Lower lobe of right lung (tissue), 2 donors: ENCODE measurements at places on chromosomes 5 and 9.

GRCh38 chr5:1799110-1799601 is 481 bp downstream of the MRPL36 start:
- DNase-seq: no peak

GRCh38 chr5:148831590-148832565 is 5.5 kb downstream of the ADRB2 start:
- no peak for DNase-seq

- DNase-seq: peak; percentile 90
Measured at GRCh38 chr5:32193591-32193990, 19.5 kb upstream of the GOLPH3 start.

- DNase-seq: no peak
Measured at GRCh38 chr5:96919754-96920197, 16.1 kb upstream of the LNPEP start.

- DNase-seq: no peak
Measured at GRCh38 chr9:2595973-2596372, 25.6 kb upstream of the VLDLR start.

DNA sequence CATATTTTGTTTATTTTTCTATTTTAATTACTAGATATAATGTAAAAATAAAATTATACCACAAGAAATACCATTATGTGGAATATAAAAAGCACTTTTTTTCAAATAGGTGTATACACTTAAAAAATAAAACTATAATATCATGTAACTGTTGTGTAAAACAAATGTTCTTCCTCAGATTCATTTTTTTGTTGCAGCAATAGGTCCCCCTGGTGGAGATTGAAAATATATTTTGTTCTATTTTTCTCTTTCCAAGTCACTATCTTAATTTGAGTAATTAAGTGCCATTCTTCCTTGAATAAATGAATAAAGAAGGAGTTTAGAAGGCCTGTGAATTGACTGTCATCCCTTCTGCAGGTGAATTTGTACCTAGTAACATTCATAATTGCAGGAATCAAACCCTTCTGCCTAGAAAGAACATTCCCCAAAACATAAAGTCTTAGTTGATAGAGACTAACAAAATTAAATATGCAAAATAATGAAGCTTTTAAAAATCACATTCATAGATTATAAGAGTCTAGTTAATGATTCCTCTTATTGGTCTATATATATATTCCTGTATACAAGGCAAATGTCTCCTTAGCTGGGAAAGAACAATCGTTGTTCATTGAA is 23.4 kb downstream of the CETN3 start:
- no peak for DNase-seq

- no peak for DNase-seq
Measured at GRCh38 chr5:1474183-1474839, 29.1 kb upstream of the SLC6A3 start.

- DNase-seq: no peak
Measured at GRCh38 chr9:79581794-79582193, 10.0 kb downstream of the TLE4 start.

DNA sequence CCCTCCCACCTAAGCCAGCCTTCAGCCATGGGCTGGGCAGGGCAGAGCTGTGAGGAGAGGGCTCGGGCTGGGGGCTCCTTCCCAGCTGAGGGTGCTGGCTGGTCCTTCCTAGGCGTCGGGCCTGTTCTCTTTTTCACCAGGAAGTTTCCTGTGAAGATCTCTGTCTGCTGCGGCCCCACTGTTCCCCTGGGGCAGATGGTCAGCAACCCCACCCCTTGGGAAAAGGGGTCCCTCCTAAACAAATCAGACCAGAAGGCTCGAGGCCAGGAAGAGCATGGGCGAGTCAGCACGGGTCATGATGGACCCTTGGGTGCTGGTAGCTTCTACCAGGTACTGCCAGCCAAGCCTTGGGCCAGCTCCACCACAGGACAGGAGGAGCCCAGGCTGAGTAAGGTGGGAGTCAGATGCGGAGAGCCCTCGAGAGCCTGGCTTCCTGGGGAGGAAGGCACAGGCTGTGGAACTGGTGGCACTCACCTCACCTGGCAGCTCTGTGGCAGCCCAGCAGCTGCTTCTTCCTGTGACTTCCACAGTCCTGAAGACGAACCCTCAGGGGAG is 3.5 kb downstream of the CACNA1B start:
- DNase-seq: peak; percentile 30

- no peak for DNase-seq
Measured at GRCh38 chr5:168408561-168409305, 77.5 kb upstream of the RARS1 start.

- no peak for DNase-seq
Measured at GRCh38 chr9:84851935-84852585, 182.5 kb downstream of the NTRK2 start.

DNA sequence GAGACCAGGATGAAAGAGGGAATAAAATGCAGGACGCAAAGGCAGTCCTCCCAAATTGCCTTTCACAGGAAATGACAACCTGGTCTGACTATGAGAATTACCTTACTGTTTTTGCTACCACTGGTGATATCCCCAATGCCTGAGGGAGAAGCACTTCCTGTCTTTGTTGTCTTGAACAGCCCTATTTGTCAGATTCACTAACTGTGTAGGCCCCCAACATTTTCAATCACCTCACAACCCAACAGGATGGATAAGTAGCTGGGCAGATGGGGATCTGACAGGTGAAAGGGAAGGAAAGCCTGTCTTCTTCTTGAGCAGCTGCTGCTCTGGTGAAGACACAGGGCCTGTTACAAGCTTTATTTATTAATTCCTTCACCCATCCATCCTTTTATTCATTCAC is 9.7 kb downstream of the ESM1 start:
- no peak for DNase-seq

DNA sequence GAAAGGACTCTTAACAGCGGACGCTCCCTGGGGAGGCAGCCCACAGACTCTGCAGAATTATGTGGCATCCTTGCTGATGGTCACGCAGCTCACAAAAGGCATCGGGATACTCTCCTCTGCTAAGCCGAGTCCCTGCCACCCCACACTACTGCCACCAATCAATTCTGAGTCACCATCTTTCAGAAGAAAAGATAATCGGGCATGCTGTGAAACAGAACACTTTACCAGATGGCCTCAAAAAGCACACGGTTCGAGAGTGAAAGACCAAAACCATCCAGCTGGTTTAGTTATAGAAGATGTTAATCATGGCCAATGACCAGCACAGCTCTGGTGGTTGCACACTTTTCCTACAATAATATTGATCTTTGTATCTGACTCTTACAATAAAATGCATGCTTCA is 136.3 kb downstream of the MYO10 start:
- DNase-seq: no peak

GRCh38 chr5:133114166-133114932 is 62.5 kb downstream of the HSPA4 start:
- no peak for DNase-seq

DNA sequence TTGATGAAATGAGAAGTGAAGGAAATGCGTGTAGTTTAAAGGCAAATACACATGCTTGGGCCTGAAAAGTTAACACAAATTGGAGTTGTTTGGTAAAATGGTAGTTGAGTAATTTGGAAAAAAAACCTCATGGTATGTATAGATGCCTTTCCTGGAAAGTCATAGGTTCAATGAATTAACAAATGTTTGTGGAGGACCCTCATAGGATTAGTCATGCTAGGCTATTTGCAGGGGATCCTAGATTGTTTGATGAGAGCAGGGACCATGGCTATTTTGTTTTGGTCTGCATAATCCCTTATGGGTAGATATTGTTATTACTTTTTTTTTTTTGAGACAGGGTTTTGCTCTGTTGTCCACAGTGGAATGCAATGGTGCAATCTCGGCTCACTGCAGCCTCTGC is 93.5 kb upstream of the NR3C1 start:
- no peak for DNase-seq

DNA sequence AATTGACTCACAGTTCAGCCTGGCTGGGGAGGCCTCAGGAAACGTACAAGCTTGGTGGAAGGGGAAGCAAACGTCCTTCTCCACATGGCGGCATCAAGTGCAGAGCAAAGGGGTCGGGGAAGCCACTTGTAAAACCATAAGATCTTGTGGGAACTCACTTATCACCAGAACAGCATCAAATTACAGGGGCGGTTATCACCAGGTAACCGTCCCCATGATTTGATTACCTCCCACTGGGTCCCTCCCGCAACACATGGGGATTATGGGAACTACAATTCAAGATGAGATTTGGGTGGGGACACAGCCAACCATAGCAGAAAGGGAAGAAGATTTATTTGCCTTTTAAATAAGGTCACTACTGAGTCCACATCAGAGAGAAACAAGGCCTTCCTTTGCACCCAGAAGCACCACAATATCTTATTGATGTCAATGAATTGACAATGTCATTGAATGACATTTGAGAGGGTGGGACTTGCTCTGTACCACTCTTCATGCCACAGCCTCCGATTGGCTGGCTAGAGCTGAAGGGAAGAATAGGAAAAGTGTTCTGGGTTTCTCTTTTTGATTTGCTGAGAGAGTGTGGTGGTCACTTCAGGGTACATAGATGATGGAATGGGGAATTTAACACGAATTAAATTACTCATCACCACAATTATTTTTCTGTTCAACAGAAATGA is 11.0 kb downstream of the SKP2 start:
- no peak for DNase-seq

DNA sequence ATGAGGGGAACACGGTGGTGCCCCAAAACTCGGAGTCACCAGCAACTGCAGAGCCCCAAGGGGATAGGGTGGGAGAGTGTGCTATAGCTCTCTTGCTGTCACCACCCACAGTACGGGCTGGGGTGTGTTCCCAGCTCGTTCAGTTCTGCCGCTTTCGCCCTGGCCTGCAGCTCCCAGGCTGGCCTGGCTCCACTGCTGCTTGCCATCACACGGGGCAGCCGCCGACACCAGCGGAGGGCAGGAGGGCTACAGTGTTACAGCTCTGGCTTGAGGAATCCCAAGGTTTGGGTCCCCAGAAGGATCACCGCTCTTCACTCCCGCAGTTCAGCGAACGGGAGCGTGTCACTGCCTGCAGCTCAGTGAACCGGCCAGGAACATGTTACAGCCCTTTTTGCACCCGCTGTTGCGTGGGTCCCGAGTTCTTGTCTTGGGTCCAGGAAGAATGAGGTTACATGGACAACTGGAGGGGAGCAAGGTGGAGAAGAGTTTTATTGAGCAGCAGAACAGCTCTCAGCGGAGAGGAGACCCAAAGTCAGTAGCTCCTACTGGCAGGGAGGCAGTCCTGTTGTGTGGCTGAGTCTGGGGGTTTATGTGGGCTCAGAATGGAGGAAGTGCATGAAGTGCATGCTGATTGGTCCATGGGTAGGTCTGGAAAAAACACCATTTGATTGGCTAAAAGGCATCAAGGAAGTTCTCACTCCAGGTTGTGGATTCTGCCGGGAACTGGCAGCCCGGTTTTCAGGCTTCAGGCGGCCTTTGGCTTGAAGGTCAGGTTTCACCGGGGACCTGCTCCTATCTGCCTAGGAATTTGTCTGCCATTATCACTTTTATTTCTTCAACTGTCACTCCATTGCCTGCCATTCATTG is 113.4 kb downstream of the EHMT1 start:
- DNase-seq: no peak

GRCh38 chr9:17484906-17485305 is 94.0 kb upstream of the SH3GL2 start:
- DNase-seq: no peak

DNA sequence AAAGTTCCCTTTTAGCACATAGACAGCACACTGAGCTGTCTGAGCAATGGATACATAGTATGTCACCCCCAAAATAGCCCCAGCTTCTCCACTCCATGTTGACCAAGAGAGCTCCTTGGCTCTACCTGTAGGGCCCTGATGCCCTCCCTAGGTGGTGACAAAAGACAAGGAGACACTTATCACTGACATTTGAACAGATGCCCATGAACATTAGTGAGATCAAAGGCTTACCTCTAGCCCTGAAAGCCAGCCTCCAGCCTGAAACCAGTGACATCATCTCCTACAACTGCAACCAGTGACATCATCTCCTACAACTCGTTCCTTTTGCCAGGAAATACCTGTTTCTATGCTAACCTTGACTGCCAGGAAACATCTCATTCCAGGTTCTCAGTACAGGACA is 122.7 kb downstream of the FSTL4 start:
- DNase-seq: no peak

GRCh38 chr5:179417016-179417415 is 71.8 kb upstream of the ADAMTS2 start:
- DNase-seq: no peak

DNA sequence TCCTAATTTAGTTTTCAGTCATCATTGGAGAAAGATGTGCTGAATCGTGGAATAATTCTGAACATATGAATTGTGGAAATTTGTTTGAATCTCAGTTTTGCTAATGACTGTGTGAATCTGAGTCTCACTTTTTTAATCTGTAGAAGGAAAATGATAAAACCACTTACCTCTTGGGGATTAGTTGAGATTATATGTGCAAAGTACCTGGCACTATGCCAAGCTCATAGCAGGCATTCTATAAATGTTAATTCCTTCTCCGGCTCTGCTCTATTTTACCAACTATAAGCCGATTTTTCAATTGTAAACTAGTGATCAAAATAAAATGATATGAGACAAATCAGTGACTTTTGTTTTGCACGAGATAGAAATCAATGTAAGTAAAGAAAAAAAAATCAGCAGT is 290.8 kb downstream of the TRPM3 start:
- DNase-seq: no peak

- DNase-seq: no peak
Measured at GRCh38 chr9:137320555-137321384, 18.7 kb upstream of the NRARP start.

GRCh38 chr9:129865668-129866320 is 30.5 kb downstream of the USP20 start:
- no peak for DNase-seq

DNA sequence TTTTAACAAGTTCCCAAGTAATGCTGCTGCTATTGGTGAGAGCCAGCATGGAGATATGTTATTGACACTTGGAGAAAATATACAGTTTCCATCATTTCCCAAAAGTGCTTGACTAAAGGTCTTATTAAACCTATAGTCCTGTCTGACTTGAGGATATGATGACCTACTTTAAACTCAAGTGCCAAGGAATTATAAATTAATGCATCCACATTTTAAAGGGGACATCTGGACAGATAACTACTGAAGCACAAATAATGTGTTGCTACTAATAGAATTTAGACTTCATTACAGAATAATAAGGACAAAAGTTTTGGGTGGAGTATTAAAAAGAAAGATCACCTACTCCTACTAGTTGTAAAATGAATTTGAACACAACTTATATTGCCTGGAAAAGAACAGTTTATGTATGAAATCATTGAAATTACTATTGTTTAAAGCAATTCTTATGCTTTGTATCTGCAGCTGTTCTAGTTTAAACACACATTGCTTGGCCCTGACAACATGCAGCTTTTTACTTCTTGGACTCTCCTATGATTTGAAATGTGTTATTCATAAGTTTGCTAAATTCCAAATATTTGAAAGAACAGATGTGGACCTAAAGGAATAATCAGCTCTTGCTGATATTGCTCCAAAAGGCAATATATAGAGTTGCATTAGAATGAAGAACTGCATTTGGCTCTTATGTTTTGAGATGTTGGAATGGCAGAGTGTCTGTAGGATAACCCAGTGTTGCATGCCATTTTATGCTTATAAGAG is 73.4 kb downstream of the SGCD start:
- no peak for DNase-seq

- DNase-seq: no peak
Measured at GRCh38 chr9:123798195-123798594, 131.7 kb downstream of the DENND1A start.

- DNase-seq: no peak
Measured at GRCh38 chr5:73199671-73200070, 26.7 kb downstream of the TMEM174 start.

- no peak for DNase-seq
Measured at GRCh38 chr9:108219664-108220063, 636.1 kb downstream of the ACTL7B start.

- no peak for DNase-seq
Measured at GRCh38 chr5:9878206-9878605, 248.1 kb upstream of the TAS2R1 start.

- no peak for DNase-seq
Measured at GRCh38 chr9:99722877-99723276, 98.8 kb upstream of the NR4A3 start.
